ENCODE measurements at places on chromosomes 11 and 22. TPM values are rescaled to one million over a fixed set of nuclear protein-coding genes. Genes with fewer than 3 reads are reported as not detected.

- H3K36me3 ChIP-seq, result no peaks in the 10 kb centered on the region
- H3K4me1 ChIP-seq, result no peaks in the 10 kb centered on the region
- no peak overlapping the region for H3K27ac ChIP-seq
- peaks cover 1% of the 10 kb centered on the region for H3K27me3 ChIP-seq
- no peak for DNase-seq
- H3K4me3 ChIP-seq, result no peak overlapping the region
Observed at GRCh38 chr11:95760941-95761340, 28.6 kb downstream of the FAM76B start.

DNA sequence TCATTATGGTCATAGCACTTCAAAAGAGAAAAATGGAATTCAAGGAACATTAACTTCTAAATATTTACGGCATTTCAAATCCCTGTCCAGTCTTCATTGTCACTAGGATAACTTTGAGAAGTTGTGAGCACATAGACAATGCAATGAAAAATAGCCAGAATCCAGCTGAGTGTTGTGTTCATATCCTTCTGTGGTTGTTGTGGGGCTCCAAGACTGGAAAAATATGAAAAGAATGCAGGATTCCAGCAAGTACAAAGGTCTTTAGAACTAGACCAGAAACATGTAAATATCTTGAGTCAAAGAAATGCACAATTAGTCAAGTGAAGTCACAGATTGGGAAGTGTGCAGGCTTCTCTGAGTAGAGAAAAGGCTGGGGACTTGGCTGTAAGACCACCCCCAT, 68.7 kb downstream of the WT1 start:
- H3K4me1 ChIP-seq, result no peaks in the 10 kb centered on the region
- H3K36me3 ChIP-seq, result no peaks in the 10 kb centered on the region
- H3K4me3 ChIP-seq, result no peak overlapping the region
- peaks cover 6% of the 10 kb centered on the region for H3K27me3 ChIP-seq
- DNase-seq, result no peak

- H3K27me3 ChIP-seq, result peaks cover 14% of the 10 kb centered on the region
- H3K4me3 ChIP-seq, result no peak overlapping the region
- H3K36me3 ChIP-seq, result no peaks in the 10 kb centered on the region
- no peak for DNase-seq
- H3K27ac ChIP-seq, result no peak overlapping the region
Observed at GRCh38 chr22:48044487-48045060, 1282.1 kb downstream of the TBC1D22A start.

GRCh38 chr11:116691771-116692177, 81.0 kb downstream of the BUD13 start:
- H3K4me3 ChIP-seq, result no peak overlapping the region
- no peaks in the 10 kb centered on the region for H3K36me3 ChIP-seq
- DNase-seq, result peak; percentile 68

- no peak overlapping the region for H3K27ac ChIP-seq
- no peaks in the 10 kb centered on the region for H3K4me1 ChIP-seq
- no peaks in the 10 kb centered on the region for H3K27me3 ChIP-seq
- no peaks in the 10 kb centered on the region for H3K36me3 ChIP-seq
- no peak overlapping the region for H3K4me3 ChIP-seq
Observed at GRCh38 chr11:87926250-87926970, 248.8 kb downstream of the RAB38 start.

GRCh38 chr22:32949391-32950173, 108.6 kb downstream of the SYN3 start:
- H3K27ac ChIP-seq, result no peak overlapping the region
- H3K4me3 ChIP-seq, result no peak overlapping the region
- H3K4me1 ChIP-seq, result no peaks in the 10 kb centered on the region
- DNase-seq, result no peak
- no peaks in the 10 kb centered on the region for H3K36me3 ChIP-seq

DNA sequence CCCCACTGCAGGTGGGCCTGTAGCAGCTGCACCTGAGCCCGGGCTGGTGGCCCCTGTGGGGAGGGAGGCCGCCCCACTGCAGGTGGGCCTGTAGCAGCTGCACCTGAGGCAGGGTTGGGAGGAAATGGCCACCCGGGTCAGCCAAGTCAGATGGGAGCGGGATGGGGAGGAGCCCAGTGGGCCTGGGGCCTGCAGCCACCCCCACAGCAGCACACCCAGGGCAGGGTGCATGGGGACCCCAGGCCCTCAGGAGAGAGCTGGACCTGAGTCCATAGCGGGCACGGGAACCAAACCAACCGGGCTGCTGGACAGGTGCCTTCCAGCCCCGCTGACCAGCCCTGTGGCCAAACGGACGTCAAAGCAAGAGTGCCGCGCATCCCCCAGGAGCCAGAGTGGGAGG, 61.7 kb downstream of the BRD1 start:
- no peak for DNase-seq
- no peak overlapping the region for H3K27ac ChIP-seq
- H3K4me3 ChIP-seq, result no peak overlapping the region
- H3K4me1 ChIP-seq, result peaks cover 15% of the 10 kb centered on the region

GRCh38 chr11:23236826-23237555, 376.7 kb upstream of the CCDC179 start:
- H3K4me3 ChIP-seq, result no peak overlapping the region
- H3K36me3 ChIP-seq, result no peaks in the 10 kb centered on the region
- no peak overlapping the region for H3K27ac ChIP-seq
- no peaks in the 10 kb centered on the region for H3K27me3 ChIP-seq

DNA sequence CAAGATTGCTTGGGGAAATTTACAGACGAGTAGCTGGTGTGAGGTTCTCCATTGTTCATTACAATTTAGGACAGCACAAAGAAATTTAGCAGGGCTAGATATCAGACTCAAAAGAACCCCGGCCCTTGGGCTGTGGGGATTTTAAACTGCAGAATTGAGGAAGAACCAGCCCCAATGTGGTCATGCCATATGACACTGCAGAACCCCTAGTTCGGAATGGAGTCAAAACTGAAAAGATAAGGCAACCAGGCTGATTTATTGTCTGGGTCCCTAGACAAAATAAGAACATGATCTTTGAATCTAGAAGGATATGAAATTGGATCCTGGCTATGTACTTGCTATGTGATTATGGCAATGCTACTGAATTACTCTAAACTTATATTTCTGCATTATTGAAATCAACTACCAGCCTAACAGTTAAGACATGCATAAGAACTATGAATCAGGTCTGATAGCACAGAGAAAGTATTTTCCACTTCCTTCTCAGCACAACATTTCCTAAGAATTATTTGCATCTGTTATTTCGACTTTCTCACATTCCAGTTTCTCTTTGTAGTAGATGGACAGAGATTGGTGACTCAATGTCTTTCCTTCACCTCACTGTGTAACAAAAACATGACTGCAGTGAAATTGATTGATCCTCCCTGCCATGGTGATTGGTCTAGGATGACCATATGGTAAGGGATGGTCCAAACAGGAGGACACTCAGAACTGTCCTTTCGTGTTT, 13.2 kb downstream of the MMP3 start:
- H3K4me1 ChIP-seq, result no peaks in the 10 kb centered on the region
- DNase-seq, result no peak
- no peak overlapping the region for H3K4me3 ChIP-seq
- no peak overlapping the region for H3K27ac ChIP-seq
- H3K27me3 ChIP-seq, result peaks cover 28% of the 10 kb centered on the region

- H3K4me1 ChIP-seq, result no peaks in the 10 kb centered on the region
- no peak for DNase-seq
- no peak overlapping the region for H3K4me3 ChIP-seq
- no peak overlapping the region for H3K27ac ChIP-seq
- H3K27me3 ChIP-seq, result peaks cover 13% of the 10 kb centered on the region
- H3K36me3 ChIP-seq, result peaks cover 8% of the 10 kb centered on the region
Observed at GRCh38 chr11:27293515-27294417, 69.2 kb downstream of the CCDC34 start.

MMP10 gene
- not detected for total RNA-seq

OR56A1 gene
- not detected for total RNA-seq

OR52A1 gene
- not detected for total RNA-seq

All from activated naive CD4-positive, alpha-beta T cell treated with anti-CD3 and anti-CD28 coated beads for 36 hours (primary cell).